Mesothelial cell of epicardium (in vitro differentiated cells): ENCODE measurements at places on chromosomes 7 and 10. TPM values are rescaled to one million over a fixed set of nuclear protein-coding genes. Genes with fewer than 3 reads are reported as not detected.

DNA sequence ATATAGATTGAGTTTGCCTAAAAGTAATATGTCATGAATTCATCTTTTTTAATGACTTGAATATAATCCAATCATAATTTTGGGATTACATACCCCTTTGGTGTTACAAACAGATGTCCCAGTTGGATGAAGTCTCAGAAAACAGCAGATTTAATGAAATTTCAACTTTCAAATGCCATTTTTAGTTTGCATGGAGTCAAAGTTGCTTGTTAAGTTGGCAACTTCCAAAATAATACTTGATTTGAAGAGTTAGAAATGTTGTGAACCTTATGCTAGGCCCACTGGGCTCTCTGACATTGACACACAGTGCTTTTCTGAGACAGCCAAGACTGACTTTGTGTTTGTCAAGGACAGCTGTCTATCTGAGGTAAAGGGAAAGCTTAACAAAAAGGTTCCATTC is 248.1 kb downstream of the KIF20B start:
- peaks cover 11% of the 10 kb centered on the region for H3K36me3 ChIP-seq
- no peaks in the 10 kb centered on the region for H3K27me3 ChIP-seq
- H3K27ac ChIP-seq, result no peak overlapping the region
- no peak overlapping the region for H3K4me3 ChIP-seq
- peaks cover 25% of the 10 kb centered on the region for H3K4me1 ChIP-seq

DNA sequence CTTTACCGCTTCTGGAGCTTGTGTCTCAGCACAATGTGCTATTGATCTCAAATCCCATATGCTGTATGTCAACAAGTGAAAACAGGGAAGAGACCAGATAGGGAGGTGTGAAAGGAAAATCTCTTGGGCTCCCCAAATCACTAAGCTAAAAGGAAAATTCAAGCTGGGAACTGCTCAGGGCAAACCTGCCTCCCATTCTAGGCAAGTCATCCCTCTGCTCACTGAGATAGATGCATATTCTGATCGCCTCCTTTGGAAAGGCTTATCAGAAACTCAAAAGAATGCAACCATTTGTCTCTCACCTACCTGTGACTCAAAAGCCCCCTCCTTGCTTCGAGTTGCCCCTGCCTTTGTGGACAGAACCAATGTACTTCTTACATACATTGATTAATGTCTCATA is 161.1 kb upstream of the LYZL1 start:
- no peak for DNase-seq
- peak overlapping the region; percentile 71 for H3K27ac ChIP-seq
- no peak overlapping the region for H3K4me3 ChIP-seq
- no peaks in the 10 kb centered on the region for H3K27me3 ChIP-seq
- peaks cover 3% of the 10 kb centered on the region for H3K36me3 ChIP-seq

Gene AQP1
- 10.7 to 11.1 TPM (median 10.9 TPM) in 3 replicates for total RNA-seq

DNA sequence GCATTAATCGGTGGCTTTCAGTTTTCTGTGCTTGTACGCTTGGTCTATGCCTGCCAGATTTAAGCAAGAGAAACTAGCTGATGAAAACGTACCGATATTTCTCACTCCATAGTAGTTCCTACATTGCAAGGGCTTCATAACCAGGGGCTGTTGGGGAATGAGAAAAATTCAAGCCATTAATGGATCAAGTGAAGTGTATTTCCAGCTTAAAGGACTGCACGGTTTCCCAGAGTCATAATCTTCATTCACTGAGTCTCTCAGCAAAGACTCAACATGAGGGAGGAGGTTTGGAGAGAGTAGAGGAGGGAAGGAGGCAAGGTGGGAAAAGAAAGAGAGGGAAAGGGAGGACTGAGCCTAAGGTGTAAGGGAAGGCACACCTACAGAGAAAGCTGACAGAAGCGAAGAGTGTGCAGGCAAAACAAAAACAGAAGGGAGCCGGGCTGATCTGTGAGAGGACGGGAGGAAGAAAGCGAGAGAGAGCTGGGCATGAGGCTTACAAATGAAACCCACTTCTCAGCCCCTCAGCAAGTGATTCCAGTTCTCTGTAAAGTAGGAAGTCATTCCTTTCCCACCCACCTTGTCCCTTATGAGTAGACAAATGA is 625 bp downstream of the GIMAP2 start:
- no peak for DNase-seq
- H3K4me3 ChIP-seq, result no peak overlapping the region
- H3K4me1 ChIP-seq, result no peaks in the 10 kb centered on the region

DNA sequence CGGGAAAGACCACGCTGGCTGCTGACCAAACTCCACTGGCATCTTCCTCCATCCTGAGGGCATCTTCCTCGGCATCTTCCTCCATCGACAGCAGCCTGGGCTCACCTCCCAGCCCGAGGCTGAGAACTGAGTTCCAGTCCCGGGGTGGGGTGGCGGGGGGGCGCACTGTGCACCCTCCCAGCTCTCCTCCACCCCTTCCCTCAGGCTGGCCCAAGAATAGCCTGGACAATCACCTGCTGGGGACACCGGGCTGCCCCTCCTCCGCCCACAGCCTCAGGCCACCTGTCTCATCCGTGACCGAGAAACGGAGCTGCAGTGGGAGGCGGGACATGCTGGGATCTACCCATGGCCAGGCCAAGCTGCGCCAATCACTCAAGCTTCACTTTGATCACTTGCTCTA is 37.2 kb downstream of the DIP2C start:
- H3K27ac ChIP-seq, result no peak overlapping the region
- H3K4me3 ChIP-seq, result no peak overlapping the region
- H3K36me3 ChIP-seq, result no peaks in the 10 kb centered on the region
- no peak for DNase-seq
- H3K4me1 ChIP-seq, result peaks cover 24% of the 10 kb centered on the region

DNA sequence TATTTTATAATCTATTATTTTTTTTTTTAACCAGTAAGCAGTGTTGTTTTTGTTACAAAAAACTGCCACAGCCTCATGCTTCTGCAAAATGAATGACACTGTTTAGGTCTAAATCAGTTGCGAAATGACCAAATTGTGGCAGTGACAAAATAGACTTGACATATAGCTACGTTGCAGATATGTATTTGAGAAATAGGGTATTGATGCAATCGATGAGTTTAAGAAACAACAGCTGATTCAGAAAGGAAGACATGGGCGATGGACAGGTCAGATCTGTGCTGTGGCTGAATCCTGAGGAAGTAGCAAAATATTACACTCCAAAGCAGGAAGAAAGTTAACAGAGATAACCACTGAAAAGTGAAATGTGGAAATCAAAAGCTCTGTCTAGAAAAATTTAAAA is 89.0 kb upstream of the STEAP4 start:
- no peak overlapping the region for H3K27ac ChIP-seq
- H3K4me3 ChIP-seq, result no peak overlapping the region
- no peaks in the 10 kb centered on the region for H3K36me3 ChIP-seq
- DNase-seq, result no peak
- H3K4me1 ChIP-seq, result peaks cover 4% of the 10 kb centered on the region
- H3K27me3 ChIP-seq, result no peaks in the 10 kb centered on the region

- H3K27me3 ChIP-seq, result no peaks in the 10 kb centered on the region
- no peaks in the 10 kb centered on the region for H3K4me1 ChIP-seq
- no peak for DNase-seq
- H3K4me3 ChIP-seq, result no peak overlapping the region
- peaks cover 13% of the 10 kb centered on the region for H3K36me3 ChIP-seq
Observed at GRCh38 chr7:158110661-158111048, 477.0 kb downstream of the PTPRN2 start.

DNA sequence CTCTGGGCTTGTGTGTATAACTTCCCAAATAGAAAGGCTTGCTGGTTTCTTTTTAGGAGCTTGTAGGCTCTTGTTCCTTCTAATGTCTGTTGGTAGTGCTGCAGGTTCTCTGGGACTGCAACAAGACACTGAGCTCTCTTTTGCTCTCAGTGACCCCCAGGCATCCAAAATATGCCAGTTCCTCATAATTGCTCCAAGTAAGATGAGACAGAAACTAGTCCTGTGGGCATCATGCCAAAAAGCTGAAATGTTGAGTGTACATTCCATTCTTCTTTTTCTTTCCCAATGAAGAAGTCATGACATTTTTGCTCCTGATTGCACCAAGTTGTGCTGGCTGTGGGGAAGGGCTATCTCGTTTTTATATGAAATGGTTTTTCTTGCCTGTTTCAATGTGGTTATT is 7.1 kb upstream of the BTBD16 start:
- no peak for DNase-seq
- no peaks in the 10 kb centered on the region for H3K27me3 ChIP-seq
- H3K4me1 ChIP-seq, result peaks cover 43% of the 10 kb centered on the region
- H3K36me3 ChIP-seq, result peaks cover 22% of the 10 kb centered on the region
- peak overlapping the region; percentile 92 for H3K27ac ChIP-seq

Gene ITPRID1
- not detected in 3 replicates for total RNA-seq

GRCh38 chr7:31775556-31775955 is 88.5 kb downstream of the PPP1R17 start:
- peaks cover 33% of the 10 kb centered on the region for H3K27me3 ChIP-seq
- no peaks in the 10 kb centered on the region for H3K36me3 ChIP-seq
- H3K4me1 ChIP-seq, result peaks cover 15% of the 10 kb centered on the region
- H3K4me3 ChIP-seq, result no peak overlapping the region
- peak overlapping the region; percentile 52 for H3K27ac ChIP-seq

DNA sequence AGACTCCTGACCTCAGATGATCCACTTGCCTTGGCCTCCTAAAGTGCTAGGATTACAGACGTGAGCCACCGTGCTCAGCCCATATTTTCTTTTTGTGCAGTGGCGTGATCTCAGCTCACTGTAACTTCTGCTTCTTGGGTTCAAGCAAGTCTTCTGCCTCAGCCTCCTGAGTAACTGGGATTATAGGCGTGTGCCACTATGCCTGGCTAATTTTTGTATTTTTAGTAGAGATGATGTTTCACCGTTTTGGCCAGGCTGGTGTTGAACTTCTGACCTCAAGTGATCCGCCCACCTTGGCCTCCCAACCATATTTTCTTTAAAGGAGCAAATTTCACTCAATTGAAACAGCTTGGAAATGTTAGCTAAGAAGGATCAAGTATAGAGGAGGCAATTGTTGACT is 16.5 kb downstream of the GBF1 start:
- no peak overlapping the region for H3K27ac ChIP-seq
- H3K27me3 ChIP-seq, result no peaks in the 10 kb centered on the region
- no peaks in the 10 kb centered on the region for H3K4me1 ChIP-seq
- DNase-seq, result no peak
- H3K4me3 ChIP-seq, result no peak overlapping the region

Gene LHFPL3
- total RNA-seq, result not detected in 3 replicates

- peaks cover 49% of the 10 kb centered on the region for H3K27me3 ChIP-seq
- DNase-seq, result no peak
- H3K27ac ChIP-seq, result no peak overlapping the region
Observed at GRCh38 chr7:44375236-44375699, 49.9 kb upstream of the CAMK2B start.

DNA sequence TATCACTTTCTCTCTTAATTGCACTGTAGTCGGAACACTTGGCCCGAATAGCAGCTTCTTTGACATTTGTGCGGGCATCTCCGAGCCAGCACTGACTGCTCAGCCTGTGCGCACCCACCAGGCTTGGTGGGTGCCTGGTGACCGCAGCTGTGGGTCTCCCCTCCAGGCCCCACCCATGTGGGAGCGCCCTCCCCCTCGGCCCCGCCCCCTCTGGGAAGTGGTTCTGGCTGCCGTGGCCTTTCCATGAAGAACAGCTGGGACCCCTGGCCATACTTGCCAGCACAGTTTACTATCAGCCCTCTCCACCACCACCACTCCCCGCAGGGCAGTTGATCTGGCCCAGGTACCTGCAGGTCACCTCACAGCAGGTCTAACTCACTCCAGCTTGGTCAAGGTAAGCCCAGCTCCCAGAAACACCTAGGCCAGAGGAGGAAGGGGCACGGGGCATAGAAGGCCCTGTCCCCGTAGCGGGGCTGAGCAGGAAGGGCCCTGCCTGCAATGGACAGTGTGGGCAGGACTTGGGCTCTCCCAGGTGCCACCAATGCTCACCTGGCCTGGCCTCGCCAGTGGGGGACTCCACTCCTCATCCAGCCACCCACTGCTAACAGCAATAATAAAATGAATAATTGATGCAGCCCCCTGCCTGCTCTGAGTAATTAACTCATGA is 5.8 kb downstream of the RASGEF1A start:
- peaks cover 67% of the 10 kb centered on the region for H3K27me3 ChIP-seq
- no peaks in the 10 kb centered on the region for H3K4me1 ChIP-seq
- H3K36me3 ChIP-seq, result no peaks in the 10 kb centered on the region

Gene AKR1C1
- total RNA-seq, result 3.2 to 4.2 TPM (median 3.8 TPM) in 3 replicates

- H3K27ac ChIP-seq, result no peak overlapping the region
- H3K27me3 ChIP-seq, result no peaks in the 10 kb centered on the region
- H3K4me1 ChIP-seq, result peaks cover 59% of the 10 kb centered on the region
- H3K4me3 ChIP-seq, result no peak overlapping the region
- H3K36me3 ChIP-seq, result no peaks in the 10 kb centered on the region
Observed at GRCh38 chr7:2106440-2106839, 126.3 kb downstream of the MAD1L1 start.

- H3K27ac ChIP-seq, result no peak overlapping the region
- peaks cover 5% of the 10 kb centered on the region for H3K4me1 ChIP-seq
- no peaks in the 10 kb centered on the region for H3K27me3 ChIP-seq
- H3K4me3 ChIP-seq, result no peak overlapping the region
Observed at GRCh38 chr10:124484661-124485060, 23.0 kb downstream of the LHPP start.

DNA sequence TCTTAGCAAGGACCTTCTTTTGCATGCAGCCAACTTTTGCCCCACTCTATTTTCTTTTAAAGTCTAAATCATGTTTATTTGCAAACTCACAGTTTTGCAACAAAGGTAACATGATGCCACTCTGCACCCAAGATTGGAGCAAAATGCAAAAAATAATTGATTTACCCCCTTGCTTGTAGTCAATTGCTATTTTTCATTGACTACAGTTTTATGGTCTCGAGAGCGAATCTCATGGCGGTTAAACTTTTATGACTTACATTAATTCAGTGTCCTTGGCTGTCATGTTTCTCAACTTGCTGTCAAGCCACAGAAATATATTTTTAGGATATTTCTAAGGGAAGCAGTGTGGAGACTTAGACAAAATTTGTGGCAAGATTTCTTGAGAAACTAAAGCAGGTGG is 110.0 kb upstream of the JCAD start:
- no peak overlapping the region for H3K27ac ChIP-seq
- H3K27me3 ChIP-seq, result no peaks in the 10 kb centered on the region
- DNase-seq, result no peak
- peaks cover 3% of the 10 kb centered on the region for H3K36me3 ChIP-seq

Gene IDI2
- total RNA-seq, result not detected in 3 replicates

- DNase-seq, result no peak
- H3K4me1 ChIP-seq, result no peaks in the 10 kb centered on the region
- H3K4me3 ChIP-seq, result no peak overlapping the region
- H3K36me3 ChIP-seq, result no peaks in the 10 kb centered on the region
- H3K27me3 ChIP-seq, result peaks cover 4% of the 10 kb centered on the region
- no peak overlapping the region for H3K27ac ChIP-seq
Observed at GRCh38 chr7:34491899-34492298, 166.1 kb upstream of the NPSR1 start.

Gene NKX2-3
- not detected in 3 replicates for total RNA-seq

Gene HECW1
- 1.0 to 1.9 TPM (median 1.4 TPM) in 3 replicates for total RNA-seq

GRCh38 chr10:54906940-54907339 is 105.9 kb upstream of the PCDH15 start:
- H3K27me3 ChIP-seq, result no peaks in the 10 kb centered on the region
- no peak overlapping the region for H3K27ac ChIP-seq
- DNase-seq, result no peak

Gene CALCR
- total RNA-seq, result not detected in 3 replicates

GRCh38 chr7:129875745-129876411 is 76.9 kb downstream of the UBE2H start:
- H3K4me3 ChIP-seq, result no peak overlapping the region
- peak overlapping the region; percentile 5 for H3K27ac ChIP-seq
- peaks cover 14% of the 10 kb centered on the region for H3K4me1 ChIP-seq
- no peak for DNase-seq
- H3K27me3 ChIP-seq, result no peaks in the 10 kb centered on the region

GRCh38 chr10:69464801-69465401 is 13.6 kb downstream of the TSPAN15 start:
- no peaks in the 10 kb centered on the region for H3K36me3 ChIP-seq
- no peak overlapping the region for H3K27ac ChIP-seq
- no peak overlapping the region for H3K4me3 ChIP-seq
- H3K27me3 ChIP-seq, result no peaks in the 10 kb centered on the region
- no peak for DNase-seq
